Head of caudate nucleus (tissue), 42 donors: ENCODE measurements at places on chromosomes 5 and 9.

DNA sequence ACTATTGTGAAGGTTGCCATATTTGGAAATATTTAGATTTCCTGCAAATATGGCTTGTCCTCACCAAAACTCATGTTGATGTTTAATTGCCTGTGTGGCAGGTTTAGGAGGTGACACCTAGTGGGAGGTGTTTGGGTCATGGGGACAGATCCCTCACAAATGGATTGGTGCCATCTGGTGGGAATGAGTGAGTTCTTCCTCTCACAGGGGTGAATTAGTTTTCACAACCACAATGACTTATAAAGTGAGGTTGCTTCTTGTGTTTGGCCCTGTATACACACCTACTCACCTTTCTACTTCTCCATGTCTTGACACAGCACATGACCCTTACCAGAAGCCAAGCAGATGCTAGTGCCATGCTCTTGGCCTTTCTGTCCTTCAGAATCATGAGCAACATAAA, 41.1 kb downstream of the ISOC1 start:
- no peak for DNase-seq

DNA sequence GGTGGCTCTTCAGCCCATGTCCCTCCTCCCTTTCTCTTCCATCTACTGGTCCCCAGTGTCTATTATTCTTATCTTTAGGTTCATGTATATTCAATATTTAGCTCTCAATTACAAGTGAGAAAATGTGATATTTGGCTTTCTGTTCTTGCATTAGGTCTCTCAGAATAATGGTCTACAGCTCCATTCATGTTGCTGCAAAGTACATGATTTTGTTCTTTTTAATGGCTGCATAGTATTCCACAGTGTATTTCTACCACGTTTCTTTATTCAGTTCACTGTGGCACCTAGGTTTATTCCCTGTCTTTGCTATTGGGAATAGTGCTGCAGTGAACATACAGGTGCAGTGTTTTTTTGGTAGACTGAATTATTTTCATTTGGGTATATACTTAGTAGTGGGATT, 1308.8 kb downstream of the EFNA5 start:
- DNase-seq, result no peak

DNA sequence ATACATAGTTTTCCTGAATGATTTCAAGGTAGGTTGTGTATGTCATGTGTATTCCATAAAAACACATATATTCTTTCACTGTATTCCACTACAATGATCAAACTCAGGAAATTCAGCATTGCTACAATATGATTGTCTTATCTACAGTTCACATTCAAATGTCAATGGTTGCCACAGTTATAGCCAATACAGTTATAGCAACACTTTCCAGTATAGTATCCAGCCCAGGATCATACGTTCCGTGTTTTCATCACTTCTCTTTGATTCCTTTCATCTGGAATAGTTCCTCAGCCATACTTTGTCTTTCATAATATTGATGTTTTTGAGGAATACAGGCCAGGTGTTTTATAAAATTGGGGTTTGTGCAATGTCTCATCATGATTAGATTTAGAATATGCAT, 9.5 kb downstream of the OR2S2 start:
- DNase-seq, result no peak

- DNase-seq, result no peak
Observed at GRCh38 chr9:114059047-114059803, 18.9 kb downstream of the AMBP start.

- no peak for DNase-seq
Observed at GRCh38 chr5:142255831-142256230, 69.0 kb downstream of the SPRY4 start.

DNA sequence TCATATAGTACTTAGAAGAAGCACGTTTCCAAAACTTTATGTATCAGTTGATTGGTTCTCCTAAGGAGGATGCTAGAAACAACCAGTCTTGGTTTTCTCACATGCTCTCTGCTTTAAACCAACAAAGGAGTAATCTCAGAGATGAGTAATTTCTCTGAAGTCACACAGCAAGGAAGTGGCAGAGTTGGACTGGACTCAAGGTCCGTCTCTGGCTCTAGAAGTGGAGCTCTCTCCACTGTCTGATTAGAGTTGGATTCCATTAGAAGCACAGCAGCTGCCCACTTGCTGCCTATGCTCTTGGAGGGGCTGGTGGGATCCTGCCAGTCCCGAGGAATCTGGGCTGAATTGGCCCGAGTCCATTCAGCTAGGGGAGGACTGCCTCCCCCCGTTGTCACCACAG, 21.0 kb downstream of the RALGPS1 start:
- no peak for DNase-seq

GRCh38 chr5:4576908-4577307, 563.2 kb upstream of the ADAMTS16 start:
- DNase-seq, result no peak

DNA sequence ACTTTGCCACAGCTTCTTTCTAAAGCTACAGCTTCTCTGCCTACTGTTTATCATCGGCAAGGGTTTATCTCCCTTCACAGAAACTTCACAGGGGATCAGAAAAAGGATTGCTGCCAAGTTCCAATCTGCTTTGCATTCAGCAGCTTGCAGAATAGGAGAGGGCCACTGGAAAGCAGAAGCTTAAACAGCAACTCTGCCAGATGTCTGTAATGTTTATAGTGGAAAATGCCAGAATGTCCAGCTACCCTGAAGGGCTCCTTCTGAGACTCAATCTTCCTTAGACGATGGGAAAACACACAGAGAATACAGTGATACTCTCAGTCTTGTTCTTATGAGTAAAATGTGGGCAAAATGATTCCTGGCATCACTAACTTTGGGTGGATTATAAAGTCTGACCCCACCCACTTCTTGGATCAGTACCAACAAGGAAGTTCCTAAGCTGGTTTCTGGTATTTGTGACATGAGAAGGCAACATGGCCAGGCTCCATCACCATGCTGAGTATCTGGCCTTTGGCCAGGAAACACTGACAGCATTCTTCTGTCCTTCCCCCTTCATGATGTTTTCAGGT, 19.0 kb downstream of the STOM start:
- DNase-seq, result peak; percentile 59

DNA sequence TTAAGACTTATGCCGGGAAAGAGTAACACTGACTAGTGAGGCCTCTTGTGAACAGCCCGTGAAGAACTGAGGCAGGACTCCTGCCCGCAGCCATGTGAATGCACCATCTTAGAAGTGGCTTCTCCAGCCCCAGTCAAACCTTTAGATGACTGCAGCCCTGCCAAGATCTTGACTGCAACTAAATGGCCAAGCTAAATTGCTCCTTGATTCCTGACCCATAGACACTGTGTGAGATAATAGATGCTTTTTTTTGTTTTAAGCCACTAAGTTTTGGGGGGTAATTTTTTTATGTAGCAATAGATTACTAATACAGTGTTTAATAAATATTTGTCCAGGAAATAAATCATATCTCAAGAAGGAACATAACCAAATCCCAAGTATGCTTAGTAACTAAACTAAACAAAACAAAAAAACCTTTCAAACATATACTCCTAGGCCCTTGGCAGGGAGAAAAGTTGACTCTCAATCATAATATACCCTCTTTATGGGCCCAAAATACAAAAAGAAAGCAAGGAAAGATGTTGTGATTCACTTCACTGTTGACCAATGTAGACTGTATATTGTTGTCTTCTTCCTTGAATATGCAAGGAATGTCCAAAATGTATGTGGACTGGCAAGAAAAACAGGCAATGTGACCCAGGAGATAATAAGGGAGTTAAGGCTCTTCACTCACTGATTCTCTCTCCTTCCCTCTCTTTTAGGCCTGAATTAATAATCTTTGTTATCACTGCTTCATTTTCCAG, 79.7 kb upstream of the ZNF366 start:
- no peak for DNase-seq

DNA sequence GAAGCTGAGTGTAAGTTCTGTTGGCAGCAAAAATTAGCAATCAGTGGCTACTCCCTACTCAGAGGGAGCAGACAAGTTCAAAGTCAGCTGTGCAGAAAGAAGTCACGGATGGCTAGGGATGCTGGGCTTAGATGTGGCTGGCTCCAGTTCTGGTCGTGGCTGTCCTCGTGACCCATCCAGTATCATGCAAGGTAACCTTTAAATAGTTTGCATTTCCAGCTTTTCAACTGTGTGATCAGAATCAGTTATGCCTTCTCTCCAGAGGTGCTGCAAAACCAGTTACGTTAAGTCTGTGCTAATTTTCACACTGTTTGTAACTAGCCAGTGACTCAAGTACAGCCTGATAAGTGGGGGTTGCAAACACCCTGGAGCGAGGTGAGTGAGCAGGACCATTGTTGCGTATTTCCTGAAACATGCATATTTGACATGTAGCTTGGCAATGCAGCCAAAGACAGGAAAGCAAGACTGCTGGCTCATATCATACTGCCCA, 302.4 kb downstream of the ATPSCKMT start:
- DNase-seq, result no peak

- no peak for DNase-seq
Observed at GRCh38 chr9:81782313-81782995, 93.1 kb upstream of the TLE1 start.

- DNase-seq, result peak; percentile 6
Observed at GRCh38 chr5:155260798-155261197, 247.2 kb downstream of the KIF4B start.

DNA sequence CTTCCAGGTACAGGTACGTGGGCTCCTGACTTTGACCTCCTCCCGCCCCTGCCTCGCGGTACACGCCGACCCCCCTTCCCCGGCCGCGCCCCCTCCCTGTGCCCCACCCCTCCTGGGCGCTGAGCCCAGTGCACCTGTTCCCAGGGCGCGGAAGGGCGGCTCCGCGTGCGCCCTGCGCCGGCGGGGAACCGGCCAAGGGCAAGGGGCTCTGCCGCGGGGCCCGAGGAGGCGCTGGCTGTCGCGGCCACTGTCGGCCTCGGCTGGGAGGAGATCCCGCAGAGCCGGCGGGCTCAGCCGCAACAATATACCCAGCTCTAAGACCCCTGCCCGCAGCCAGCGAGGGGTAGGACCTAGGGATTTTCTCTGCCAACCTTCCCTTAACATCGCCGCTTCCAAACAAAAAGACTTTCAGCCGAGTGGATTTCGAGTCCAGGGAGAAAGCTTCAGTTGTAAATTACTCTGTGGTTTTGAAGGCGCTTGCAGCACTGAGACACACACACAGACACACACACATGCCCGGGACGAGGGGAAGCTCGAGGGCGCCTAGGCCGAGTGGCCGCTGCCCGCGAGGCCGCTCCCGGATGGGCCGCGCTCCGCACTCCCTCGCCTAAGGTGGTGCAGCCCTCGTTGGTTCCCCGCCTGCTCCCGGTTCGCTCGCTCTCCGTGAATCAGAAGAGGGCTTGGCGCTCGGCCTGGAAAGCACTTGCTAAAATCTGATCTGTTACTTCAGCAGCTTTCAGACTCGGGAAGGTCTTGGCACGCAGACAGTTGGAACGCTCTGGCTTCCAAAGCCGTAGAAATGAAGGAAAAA, 1.2 kb downstream of the FGF18 start:
- DNase-seq, result peak; percentile 53

GRCh38 chr5:143041-143440, 48.3 kb upstream of the LRRC14B start:
- DNase-seq, result no peak

GRCh38 chr5:98880151-98880550, 48.7 kb downstream of the CHD1 start:
- no peak for DNase-seq

DNA sequence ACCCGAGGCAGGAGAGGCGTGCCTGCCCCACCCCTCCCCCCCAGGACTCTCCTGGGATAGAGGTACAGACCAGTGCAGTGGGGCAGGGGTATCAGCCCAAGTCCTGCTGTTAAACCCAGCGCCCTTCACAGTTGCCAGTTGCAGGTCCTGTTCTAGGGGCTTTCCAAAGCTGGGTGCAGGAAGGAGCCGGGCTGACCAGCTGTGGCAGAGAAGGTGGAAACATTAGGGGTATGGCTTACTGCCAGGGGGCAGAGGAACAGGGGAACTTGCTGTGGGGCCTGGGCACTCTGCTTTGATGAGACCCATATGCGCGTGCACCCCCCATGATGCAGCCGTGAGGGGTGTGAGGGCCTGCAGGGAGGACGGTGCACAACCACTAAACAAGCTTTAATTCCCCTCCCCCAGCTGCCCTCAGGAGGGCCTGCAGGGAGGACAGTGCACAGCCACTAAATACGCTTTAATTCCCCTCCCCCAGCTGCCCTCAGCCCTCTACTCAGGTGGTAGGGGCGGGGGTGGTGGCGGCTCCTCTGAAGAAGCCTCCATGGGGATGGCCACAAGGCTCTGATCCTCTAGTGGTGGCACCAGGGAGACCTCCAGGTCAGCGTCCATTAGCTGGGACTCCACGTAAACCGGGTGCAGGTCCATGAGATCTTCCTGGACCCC, 766 bp upstream of the LRRC26 start:
- DNase-seq, result no peak

- DNase-seq, result no peak
Observed at GRCh38 chr9:33378121-33378795, 24.1 kb downstream of the AQP7 start.

DNA sequence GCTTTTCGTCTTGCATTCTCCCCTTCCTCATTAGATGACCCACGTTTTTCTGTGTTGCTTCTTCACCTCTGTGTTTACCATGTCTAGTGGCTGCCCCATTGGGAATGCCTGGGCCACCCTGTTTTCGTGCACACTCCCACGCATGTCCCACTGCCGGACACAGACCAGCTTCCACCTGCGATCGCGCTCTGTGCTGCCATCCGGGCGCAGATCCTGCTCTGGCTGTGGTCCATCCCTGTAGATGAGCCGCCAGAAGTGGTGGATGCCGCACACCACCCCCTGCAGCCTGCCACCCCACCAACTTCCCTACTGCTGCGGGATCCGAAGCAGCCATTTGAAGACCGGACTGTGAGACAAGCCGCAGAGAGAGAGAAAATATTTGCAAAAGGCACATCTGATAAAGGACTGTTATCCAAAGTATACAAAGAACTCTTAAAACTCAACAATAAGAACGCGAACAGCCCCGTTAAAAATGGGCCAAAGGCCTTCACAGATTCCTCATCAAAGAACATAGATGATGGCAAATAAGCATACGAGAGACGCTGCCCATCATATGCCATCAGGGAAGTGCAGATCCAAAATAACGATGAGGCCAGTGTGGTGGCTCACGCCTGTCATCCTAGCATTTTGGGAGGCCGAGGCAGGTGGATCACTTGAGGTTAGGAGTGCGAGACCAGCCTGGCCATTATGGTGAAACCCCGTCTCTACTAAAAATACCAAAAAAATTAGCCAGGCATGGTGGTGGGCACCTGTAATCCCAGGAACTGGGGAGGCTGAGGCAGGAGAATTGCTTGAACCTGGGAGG, 163.7 kb downstream of the COL23A1 start:
- no peak for DNase-seq

DNA sequence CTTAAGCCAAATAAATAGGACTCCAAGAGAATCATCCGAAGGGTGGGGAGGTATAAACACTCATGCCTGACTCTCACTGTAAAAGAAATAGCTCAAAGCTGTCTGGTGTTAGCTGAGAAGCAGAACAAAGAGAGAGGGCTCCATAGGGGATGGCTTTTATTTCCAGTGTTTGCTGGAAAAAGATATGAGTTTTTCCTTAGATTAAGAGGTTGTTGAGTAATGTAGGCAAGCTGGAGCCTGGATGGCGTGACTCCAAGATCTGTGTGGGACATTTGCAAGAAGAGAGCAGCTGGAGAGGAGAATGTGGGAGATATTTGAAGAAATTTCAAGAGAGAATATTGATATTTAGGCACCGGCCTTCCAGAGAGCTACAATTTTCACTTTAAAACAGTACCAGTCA, 793.7 kb upstream of the RGMB start:
- no peak for DNase-seq
